Activated T-cell treated with anti-CD3 and anti-CD28 coated beads for 4 hours (primary cell): ENCODE measurements at places on chromosomes 16 and 17.
A peak's percentile ranks its signal among the peaks of the same experiment; 100 is the strongest.

GRCh38 chr17:9932491-9932890, 27.4 kb upstream of the RCVRN start:
- DNase-seq, result no peak

DNA sequence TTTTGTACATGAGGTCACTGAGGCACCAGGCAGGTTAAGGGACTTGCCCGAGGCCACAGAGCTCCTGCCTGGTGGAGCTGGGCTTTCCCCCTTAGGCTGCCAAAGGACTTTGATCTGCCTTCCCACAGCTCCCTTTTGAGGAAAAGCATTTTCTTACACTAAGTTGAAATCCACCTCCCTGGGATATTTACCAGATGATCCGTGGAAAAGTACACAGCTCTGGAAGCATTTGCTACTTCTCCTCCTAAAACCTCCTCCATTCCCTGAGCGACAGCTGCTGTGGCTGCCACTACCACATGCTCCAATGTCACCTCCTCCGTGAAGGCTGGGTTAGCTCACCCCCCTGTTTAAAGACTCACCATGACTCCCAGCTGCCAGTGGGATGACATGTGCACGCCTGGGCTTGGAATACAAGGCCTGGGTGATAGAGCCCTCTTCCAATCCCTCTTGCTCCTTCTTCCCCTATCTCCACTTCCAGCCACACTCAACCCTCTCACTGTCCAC, 1.2 kb upstream of the MPRIP start:
- DNase-seq, result no peak

- DNase-seq, result no peak
These were observed 4.8 kb upstream of the LASP1NB start for GRCh38 chr17:38920374-38921291.

DNA sequence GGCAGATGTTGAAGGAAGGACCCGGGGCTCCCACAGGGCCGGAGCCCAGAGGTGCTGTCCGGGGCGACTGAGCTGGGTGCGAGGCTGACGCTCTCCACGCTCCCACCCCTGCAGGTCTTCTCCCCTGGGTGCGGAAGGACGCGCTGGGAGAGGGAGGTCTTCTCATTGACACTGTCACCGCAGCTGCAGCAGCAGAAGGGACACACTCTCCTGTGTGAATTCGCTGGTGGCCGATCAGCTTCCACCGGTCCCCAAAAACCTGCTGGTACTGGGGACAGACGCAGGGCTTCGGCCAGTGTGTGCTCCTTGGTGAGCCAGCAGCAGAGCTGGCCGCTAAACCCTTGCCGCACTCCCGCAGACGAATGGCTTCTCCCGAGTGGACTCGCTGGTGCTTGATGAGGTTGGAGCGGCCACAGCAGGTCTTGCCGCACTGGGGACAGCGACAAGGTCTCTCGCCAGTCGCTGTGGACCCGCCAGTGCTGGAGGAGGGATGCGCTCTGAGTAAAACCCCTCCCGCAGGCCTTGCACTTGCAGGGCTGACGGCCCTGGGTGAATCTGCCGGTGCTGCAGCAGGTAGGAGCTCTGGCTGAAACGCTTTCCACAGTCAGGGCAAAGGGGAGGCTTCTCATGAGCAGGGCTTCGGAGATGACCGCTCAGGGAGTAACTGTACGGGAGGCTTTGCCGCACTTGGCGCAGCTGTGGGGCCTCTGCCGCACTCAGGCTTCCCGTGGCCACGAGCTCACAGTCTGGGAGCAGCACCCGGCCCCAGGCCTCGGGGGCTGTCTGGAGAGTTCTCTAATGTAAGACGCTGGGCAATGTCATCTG, 6.2 kb downstream of the ZNF843 start:
- no peak for DNase-seq

DNA sequence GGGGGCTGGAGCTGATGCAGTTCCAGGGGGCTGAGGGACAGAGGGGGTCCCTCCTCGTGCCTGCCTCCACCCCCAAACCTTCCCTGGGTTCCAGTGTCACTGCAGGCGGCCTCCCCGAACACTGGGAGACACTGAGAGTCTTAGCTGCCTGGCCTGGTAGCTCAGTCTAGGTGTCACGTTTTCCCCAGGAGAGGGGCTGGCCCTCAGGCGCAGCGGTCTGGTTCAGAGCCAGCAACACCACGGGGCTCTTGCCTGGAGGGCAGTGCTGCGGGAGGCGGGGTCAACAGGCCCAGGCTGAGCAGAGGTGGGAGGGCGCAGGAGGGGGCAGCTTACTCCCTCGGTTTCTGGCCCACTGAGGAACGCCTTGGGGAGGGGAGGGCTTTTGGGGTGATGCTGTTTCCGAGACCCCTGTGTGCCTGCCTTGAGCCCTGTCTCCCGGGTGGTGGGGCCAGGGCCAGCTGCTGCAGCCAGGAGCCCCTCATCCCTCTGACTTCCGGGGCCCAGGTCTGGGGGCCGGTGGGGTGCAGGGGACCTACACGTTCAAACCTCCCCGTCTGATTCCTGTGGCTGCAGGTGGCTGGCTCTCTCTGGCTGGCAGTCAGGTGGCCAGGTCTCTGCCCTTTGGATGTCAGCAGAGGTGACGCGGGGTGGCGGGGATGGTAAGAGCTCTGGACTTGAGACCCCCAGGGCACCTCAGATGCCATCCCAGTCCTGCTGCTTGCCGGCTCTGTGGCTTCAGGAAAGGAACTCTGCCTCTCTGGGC, 89.3 kb upstream of the GSE1 start:
- DNase-seq, result no peak

GRCh38 chr16:29816694-29817441, 916 bp downstream of the PAGR1 start:
- no peak for DNase-seq

DNA sequence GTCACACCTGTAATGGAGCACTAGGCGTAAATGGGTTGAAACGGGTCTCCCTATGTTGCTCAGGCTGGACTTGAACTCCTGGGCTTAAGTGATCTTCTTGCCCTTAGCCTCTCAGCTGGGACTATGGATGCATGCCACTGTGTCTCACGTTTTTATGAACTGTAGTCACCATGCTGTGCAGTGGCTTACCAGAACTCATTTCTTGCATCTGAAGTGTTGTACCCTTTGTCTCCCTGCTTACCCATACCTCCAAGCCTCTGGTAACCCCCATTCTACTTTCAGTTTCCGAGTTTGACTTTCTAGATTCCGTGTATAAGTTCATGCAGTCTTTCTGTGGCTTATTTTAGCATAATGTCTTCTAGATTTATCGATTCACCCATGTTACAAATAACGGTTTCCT, 7.7 kb downstream of the PYCARD start:
- DNase-seq, result no peak

GRCh38 chr17:51118330-51119195, 2.1 kb downstream of the SPAG9 start:
- DNase-seq, result no peak

- no peak for DNase-seq
These were observed 15.8 kb downstream of the MED13 start for GRCh38 chr17:62049299-62049698.

- DNase-seq, result peak; percentile 2
These were observed 1.2 kb downstream of the DUSP14 start for GRCh38 chr17:37490638-37491614.

DNA sequence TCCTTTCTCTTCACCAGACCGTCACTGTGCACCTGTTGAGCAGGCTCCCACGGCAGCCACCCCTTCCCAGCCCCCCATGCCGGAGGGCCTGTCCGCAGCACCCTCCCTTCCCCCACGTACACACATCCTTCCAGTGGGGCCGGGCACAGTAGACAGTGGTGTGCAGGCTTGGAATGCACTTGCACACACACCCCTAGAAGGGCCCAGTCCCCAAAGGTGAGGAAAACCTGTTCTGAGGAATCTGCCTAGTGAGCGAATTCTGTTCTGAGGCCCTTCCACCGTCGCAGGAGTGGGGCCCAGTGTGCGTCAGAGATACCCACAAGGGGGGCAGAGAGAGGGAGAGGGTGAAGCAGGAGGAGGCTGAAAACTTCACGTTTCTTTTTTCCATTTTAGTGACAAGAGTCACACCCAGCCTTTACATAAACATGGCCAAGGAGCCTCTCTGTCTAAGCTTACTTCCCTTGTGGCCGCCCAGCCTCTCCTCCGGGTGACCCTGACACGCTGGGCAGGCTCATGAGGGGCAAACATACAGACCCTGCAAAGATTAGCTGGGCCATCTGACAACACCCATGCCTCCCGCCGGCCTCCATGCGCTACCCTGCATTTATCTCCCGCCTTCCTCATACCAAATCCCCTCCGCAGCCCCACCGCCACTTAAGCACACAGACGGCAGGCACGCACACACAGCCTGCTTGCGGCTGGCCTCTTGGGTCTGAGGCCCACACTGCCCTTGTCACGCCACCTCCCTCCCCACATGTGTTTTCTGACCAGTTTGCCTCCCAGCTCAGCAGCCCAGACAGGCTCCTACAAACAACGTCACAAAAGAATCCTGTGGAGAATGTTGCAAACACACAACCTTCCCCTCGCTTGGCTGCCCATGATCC, 1.8 kb downstream of the ZBTB4 start:
- no peak for DNase-seq

DNA sequence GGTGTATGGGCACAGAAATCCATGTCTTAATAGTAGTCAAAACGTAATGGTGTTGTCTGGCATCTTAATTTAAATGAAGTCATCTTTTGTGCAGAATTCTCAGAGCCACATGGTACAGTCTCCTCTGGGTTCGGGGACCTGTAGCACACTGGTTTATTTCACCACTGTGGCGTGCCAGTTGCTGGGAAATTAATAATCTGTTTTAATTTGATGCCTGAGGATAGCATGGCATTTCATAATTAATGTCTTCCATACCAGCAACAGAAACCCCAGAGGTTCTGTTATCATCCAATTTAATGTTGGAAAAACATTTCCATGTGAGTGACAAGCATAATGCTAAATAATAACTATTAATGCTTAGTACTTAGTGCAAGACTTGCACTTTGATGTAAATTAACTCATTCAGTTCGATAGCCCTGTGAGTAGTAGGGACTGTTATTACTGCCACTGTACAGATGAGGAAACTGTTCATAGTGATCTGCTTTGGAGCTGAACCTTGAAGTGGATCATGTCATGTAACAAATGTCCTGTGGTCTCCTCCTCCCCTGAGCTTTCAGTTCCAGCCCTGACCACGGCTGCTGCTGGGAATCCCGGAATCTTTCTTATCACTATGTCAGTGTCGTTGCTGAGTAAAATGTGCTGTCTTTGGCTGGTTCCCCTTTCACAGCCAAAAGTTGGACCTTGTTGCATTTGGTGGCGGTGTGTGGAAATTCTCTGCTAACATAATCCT, 51.2 kb downstream of the SNX29 start:
- no peak for DNase-seq

GRCh38 chr16:84462296-84463210, 41.9 kb downstream of the MEAK7 start:
- no peak for DNase-seq

DNA sequence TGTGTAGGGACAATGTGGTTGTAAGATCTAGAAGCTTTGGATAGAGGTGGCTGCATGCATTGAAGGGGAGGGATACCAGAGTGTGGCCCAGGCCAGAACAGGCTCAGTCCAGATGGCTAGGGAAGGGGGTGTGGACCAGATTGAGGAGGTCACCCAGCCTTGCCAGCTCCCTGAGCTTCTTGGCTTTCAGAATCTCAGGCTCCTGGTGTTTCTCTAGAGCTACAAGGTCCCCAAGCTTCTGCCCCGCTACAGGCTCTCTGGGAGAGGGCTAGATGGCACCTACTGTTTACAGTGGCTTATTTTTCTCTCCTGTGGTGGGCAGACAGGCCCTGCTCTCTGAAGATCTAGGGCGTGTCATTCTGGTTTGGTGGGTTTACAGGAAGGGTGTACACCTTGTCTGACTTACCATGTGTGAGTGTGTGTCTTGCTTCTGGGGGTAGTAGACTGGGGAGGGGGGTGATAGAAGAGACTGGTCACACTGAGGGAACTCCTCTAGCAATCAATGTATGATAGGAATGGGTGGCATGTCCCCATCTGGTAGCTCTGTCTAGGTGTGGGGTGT, 1.1 kb downstream of the RARA start:
- no peak for DNase-seq

GRCh38 chr16:87690911-87691685, 74.7 kb downstream of the KLHDC4 start:
- DNase-seq, result no peak
